ENCODE measurements at places on chromosomes 11 and 22.

- DNase-seq: peak; percentile 69
Measured at GRCh38 chr22:30245985-30246813, at the start of gene LIF. TSS of gene LIF (minus strand) at chr22:30246759. CDS start at chr22:30246695, 64 bp downstream.

- DNase-seq: no peak
Measured at GRCh38 chr11:921921-922678, 3.6 kb upstream of the AP2A2 start.

DNA sequence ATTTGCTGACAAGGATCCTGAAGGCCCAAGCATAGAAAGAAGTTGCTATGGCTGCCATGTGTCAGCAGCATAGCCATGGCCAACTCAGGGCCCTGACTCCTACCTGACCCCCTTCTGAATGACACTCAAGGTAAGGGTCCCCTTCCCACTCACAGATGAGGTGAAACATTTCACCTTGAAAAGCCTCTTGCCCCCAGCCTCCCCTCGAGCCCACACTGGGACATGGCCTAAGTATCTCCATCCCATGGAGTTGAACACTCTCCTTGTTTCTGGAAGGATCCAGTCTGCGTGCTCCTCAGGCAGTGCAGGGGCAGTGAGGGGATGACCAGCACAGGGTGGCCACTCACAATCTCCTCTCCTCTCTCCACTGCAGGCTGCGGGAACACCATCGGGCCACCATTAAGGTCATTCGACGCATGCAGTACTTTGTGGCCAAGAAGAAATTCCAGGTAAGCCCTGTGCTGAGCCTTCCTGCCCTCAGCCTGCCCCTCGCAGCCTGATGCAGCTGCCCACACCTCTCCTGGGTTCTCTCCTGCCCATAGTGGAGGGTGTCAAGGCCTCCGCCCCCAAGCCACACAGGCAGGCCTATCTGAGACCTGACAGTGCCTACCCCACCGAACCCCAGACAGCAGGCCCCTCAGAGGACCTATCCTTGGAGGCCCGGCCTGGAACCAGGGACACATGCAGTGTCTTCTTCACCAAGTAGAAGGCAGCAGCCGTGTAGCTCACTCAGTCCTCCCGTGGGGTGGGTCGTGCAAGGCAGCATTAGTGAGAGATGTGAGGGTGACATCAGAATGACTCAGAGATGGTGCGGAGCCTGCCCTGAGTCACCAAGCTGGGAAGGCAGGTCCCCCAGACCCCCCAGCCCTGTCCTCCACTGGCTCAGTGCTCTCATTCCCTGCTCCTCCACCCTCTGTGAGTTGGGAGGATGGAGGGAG lies 68.9 kb upstream of the KCNQ1OT1 start:
- DNase-seq: peak; percentile 25

- DNase-seq: no peak
Measured at GRCh38 chr11:127492029-127492428, 491.5 kb upstream of the KIRREL3 start.

GRCh38 chr11:70731271-70732022 lies 333.1 kb downstream of the CTTN start:
- no peak for DNase-seq

- no peak for DNase-seq
Measured at GRCh38 chr22:31185056-31185455, 25.1 kb downstream of the RNF185 start.

- no peak for DNase-seq
Measured at GRCh38 chr22:50730941-50731661, 6.9 kb upstream of the ACR start.

DNA sequence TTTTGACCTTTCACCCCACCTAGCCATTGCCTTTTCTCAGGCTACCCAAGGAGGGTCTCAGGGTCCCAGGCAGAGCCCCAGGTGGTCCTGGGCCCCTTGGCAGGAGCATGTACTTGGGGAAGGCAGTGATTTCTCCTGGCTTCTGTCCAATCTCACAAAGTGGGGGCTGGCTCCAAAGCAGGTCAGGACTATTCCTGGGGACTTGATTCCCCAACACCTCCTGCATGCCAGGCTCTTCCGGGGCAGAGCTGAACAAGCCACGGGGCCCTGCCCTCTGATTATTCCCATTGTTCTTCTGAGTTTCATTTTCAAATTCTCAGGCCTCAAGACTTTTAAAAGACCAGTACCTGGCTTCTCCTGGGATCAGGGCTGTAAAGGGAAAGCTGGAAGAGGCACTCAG lies 1.5 kb upstream of the TCF20 start:
- DNase-seq: no peak

- no peak for DNase-seq
Measured at GRCh38 chr11:7167976-7168740, 79.4 kb downstream of the RBMXL2 start.

- no peak for DNase-seq
Measured at GRCh38 chr22:35032571-35032970, 33.4 kb upstream of the ISX start.

- no peak for DNase-seq
Measured at GRCh38 chr11:134070342-134070845, 1.5 kb downstream of the JAM3 start.

- DNase-seq: peak; percentile 99
Measured at GRCh38 chr11:119030329-119031047, at the start of gene SLC37A4. TSS of gene SLC37A4 (minus strand) at chr11:119030877.

- peak; percentile 38 for DNase-seq
Measured at GRCh38 chr11:17978553-17979287, 34.1 kb downstream of the SERGEF start.

- no peak for DNase-seq
Measured at GRCh38 chr11:105155679-105156078, 16.1 kb upstream of the CARD18 start.

DNA sequence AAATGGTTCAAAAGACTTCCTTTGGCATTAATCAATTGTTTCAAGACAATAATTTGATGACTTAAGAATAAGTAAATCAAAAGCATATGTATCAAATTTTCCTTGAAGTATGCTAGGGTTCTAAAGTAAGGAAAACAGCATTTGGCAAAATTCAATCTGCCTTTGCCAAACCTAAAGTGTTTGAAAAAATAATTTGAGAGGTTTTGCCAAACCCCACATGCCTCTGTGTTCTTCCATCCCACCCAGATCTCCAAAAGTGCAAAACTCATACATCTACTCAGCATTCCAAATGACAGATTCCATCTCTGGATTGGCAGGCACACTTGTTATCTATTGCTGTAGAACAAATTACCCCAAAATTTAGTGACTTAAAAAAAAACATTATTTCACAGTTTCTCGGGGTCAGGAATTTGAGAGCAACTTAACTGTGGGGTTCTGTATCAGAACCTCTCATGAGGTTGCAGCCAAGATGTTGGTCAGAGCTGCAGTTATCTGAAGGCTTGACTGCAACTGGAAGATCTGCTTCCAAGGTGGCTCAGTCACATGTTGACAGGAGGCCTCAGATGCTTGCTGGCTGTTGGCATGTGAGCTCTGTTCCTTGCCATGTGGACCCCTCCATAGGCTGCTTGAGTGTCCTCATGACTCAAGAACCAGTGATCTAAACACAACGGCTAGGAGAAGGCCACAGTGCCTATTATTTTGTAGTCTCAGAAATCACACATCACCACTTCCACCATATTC lies 100.6 kb upstream of the ARHGAP42 start:
- no peak for DNase-seq

DNA sequence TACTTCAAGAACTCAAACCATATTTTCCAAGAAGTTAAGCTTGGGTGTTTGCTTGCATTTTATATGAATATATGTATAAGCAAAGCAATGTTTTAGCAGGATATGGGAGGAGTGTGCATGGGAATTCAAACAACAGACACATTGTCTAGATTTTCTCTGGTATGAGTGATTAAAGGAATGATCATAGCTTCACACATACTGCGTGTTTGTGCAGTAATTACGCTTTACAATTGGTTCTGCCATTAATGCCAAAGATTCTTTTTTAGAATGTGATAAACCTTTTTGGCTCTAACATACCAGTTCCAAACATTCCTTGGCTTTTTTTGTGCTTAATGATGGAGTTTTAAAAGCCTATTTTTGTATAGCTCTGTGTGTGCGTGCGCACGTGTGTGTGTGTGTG lies 54.0 kb downstream of the CCDC34 start:
- DNase-seq: no peak

DNA sequence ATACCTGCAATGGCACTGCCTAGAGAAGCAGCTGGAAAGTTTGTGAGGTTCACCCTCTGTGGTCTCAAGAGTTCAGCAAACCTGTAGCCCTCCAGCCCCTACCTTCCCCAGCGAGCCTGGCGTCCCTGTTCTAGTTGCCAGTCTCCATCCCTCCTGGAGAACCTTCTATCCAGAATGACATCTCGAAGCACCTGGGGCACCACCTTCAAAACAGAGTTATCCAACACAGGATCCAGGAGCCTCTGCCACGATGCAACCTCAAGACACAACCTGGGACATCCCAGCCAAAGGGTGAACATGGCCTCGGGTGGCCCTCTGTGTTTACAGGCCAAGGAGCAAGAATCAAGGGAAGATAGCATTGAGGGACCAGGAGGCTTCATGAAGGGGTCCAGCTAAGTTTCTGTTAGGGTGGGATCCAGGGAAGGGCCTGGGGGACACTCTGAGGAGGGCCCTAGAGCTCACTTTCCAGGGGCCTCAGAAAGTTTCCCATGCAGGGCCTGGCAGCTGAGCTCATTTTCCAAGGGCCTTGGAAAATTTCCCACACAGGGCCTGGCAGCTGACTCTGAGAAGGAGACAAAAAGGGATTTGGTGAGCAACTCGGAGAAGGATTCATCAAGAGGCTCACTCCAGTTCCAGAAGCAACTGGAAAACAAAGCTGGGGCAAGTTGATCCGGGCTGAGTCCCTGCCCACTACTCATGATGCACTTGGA lies 36.9 kb upstream of the SYT13 start:
- DNase-seq: no peak

DNA sequence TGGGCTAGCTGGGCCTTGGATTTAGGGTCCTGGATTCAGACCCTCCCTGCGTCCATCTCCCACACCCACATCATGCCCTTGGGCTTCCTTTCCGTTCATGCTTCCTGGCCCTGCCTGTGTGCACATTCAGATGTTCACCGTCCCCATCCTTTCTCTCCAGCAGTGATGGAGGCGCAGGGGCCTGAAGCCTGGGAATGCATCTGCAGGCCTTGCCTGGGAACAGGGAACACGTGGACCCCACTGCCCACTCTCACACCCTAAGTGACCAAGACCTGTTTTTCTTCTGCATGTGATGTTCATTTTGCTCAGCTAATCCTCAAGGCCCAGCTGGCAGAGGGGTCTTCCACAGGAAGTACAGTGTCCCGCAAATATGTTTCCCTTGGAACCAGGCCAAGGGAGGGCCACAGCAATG lies 91.6 kb upstream of the PARVA start:
- no peak for DNase-seq

- DNase-seq: no peak
Measured at GRCh38 chr11:21675049-21675616, 517.8 kb upstream of the ANO5 start.

- no peak for DNase-seq
Measured at GRCh38 chr11:66083767-66084166, 13.7 kb downstream of the PACS1 start.

DNA sequence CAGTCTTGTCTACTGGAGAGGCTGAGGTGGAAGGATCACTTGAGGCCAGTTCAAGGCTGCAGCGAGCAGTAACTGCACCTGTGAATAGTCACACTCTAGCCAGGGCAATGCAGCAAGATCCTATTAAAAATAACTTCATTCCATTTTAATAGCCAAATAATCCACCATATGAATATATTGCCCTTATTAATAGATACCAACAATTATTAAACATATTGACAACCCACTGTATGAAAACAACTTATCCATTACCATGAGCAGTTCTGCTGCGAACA lies 10.4 kb downstream of the GATD1 start:
- DNase-seq: no peak

DNA sequence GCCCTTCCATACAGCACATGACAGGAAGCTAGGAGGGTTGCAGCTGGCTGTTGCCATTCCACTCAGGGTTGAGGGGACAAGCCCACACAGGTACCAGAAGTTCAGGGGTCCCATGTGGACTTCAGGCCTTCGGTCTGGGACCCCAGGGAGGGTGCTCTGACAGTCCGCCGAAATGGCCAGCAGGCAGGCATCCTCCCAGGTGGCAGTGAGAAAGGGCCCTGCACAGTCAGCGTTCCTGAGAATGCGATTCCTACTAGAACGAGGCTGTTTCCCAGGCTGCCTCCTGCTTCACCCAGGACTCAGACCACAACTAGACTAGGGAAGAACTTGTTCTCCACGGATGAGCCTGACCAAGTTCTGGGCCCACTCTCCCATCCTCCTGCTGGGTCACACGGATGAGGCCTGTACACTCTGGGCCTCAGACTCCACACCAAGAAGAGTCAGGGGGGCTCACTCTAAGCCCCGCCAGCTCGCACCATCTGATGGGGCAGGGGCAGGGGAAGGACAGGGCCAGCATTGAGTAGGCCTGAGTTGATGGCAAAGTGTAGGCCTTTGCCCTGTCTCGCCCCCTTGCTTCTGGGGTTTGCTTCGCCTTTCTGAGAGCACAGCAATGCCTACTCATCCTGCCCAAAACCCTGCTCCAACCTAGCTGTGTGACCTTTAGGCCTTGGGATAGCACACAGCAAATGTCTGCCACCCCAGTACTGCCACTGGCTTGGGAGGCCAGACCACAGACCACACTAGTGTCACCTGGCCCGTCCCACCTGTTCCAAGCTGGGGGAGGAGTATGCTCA lies 14.0 kb downstream of the KCNQ1OT1 start:
- no peak for DNase-seq

- DNase-seq: no peak
Measured at GRCh38 chr11:60658409-60658808, 41.0 kb upstream of the MS4A8 start.

DNA sequence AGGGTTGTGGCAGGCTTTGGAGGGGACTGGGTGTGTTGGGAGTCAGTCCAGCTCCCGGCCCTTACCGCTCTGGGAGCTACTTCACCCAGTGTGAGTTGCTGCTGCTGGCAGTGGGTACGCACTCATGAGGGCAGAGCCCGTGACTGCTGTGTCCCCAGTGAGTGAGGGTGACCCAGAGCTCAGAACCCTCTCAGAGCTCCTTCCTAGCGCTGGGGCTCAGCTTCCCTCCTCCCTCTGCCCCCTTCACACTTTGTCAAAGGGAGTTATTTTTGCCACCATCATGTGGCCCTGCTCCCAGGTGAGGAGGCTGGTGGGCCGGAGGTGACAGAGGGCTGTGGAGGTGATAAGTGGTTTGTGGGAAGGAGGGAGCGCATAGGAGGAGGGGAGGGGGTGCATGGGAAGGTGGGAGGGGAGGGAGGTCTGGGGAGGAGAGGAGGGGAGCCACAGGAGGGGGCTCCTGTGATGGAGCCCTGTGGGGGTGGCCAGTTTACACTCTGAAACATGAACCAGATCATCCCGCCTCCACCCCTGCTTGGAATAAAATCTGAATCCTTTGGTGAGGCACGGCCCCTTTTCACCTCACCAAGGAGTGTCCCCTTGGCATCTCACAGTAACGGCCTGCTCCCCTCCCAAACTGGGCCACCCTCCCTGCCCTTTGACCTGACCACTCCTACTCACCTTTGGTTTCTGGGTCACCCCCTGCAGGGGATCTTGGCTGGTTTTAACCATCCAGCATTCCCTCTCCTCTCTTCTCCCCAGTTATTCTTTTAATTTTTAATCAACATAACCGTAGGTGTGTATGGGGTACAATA lies 9.9 kb downstream of the NDUFV1 start:
- DNase-seq: no peak

GRCh38 chr11:45786272-45786671 lies 18.7 kb upstream of the SLC35C1 start:
- DNase-seq: no peak

GRCh38 chr11:107385361-107385981 lies 72.2 kb downstream of the CWF19L2 start:
- DNase-seq: no peak
